ENCODE measurements at places on chromosomes 6 and 20.

- no peak for DNase-seq
Measured at GRCh38 chr6:145743332-145743731, 8.0 kb upstream of the EPM2A start.

GRCh38 chr20:36591854-36592641, 13.5 kb upstream of the RAB5IF start:
- DNase-seq = no peak

GRCh38 chr6:28867086-28867409, 56.7 kb downstream of the TRIM27 start:
- no peak for DNase-seq

DNA sequence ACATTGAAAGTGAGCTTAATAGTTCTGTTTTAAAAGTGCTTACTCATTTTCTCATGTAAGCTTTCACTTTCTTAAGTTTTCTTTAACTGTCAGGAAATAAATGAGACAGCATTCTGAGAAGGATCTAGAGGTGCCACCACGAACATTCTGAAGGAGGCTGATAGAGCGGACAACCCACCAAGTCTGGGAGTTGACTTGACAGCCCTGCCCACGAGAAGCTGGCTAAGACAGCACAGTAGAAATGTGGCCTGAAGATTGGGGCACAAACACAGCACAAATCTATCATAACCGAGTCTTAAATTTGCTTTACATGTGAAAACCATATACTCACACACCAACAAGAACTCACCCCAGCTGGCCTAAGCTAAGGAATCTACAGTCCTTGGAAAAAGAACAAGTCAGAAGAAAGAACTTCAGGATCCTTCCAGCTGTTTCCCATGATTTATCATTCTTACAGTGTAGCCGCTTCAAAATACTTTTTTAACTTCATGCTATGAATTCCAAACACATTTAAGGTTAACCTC, 144.2 kb upstream of the TNFAIP3 start:
- no peak for DNase-seq

- DNase-seq = no peak
Measured at GRCh38 chr20:40233406-40233805, 455.6 kb downstream of the MAFB start.

DNA sequence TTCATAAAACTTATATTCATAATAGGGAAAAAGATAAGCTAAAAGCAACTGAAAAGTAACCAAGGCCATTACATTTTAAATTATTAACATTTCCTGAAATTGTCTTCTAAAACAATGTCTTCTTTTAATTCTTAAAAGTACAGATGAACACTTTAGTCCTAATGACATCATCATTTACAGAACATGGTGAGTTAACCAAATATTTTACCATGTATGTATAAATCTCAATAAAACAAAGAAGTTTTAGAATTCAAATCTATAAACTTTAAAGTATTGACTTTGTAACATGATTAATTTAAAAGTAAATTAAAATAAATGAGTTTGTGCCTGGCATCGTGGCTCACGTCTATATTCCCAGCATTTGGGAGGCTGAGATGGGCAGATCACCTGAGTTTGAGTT, 125.9 kb upstream of the PRSS16 start:
- no peak for DNase-seq

- no peak for DNase-seq
Measured at GRCh38 chr6:7786214-7786661, 60.3 kb downstream of the BMP6 start.

DNA sequence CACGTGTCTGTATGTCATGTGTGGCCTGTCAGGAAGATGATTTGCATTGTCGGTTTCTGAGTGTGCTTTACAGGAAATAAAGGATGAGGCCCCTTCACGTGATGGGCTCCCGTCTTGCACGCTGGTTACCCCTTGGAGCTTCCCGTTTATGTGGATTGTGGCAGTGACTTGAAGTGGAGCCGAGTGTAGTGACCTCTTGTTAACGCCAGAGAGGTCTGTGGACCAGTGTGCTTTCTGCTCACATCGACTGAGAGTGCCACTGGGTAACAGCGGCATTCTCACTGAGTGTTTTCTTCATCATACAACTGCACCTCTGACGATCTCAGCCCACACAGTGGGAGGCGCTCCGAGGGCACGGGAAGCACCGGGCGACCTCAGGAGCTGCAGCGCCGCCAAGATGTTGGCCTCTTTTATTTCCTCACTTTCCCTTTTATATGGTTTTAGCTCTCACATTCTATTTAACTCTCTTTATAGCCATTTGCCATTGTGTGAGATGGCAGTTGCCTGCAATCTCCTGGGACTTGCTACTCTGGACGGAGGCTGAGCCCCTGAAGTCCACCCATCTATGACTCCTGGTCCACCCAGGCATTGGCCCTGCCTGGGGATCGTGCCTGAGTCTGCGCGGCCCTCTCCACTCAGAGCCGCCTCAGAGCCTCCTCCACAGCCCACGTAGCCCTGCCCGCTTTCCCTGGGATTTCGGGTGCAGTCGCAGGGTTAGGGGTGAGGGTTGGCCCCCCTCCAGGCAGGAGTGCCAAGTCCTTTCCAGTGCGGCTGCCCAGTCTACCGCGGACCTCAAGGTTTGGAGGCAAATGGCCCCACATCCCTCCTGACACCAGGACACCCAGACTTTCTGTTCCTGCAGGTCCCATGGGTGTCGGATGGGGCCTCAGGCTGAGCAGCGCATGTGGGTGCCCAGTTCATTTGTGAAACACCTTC, 238.9 kb downstream of the ERMARD start:
- no peak for DNase-seq

GRCh38 chr6:154705471-154706113, 27.6 kb upstream of the SCAF8 start:
- no peak for DNase-seq

DNA sequence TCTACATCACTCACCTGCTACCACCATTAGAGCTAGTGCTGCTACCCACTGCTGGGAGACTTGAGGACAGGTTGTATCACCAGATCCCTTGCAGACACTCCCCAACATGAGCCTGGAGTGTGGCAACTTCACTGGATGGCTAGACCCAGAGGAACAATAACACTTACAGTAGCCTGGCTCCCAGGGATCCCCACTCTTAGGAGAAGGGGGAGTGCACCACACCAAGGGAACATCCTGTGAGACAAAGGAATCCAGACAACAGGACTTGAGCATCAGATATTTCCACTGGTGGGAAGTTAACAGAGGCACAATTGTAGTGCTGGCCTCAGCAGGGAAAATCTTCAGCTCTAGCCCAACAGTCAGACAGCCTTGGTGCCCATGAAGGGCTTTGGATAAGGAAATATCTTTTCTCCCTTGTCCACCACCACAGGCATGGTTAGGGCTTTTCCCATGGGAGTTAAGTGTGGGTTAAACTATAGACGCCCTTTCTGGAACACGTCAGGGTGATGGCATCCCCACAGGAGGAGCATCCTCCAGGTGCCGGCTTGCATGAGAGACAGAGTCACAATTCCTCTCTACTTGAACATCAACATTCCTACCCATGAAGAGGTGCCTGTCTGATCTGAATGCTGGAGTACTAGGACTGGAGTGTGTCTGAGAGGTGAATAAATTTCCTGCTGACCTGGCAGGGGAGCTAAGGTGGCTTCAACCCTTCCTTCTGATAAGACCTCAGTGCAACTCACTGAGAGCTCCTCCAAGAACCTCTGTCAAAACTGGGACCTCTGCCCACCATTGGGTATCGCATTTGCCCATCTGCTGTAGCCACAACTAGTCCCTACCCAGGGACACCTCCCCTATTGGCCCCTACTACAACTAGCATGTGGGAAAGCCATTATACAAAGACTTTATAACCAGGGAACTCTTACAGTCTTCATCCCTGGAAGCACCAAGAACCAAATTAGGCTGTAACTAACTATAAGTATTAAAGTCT, 55.4 kb upstream of the SIRPG start:
- no peak for DNase-seq

DNA sequence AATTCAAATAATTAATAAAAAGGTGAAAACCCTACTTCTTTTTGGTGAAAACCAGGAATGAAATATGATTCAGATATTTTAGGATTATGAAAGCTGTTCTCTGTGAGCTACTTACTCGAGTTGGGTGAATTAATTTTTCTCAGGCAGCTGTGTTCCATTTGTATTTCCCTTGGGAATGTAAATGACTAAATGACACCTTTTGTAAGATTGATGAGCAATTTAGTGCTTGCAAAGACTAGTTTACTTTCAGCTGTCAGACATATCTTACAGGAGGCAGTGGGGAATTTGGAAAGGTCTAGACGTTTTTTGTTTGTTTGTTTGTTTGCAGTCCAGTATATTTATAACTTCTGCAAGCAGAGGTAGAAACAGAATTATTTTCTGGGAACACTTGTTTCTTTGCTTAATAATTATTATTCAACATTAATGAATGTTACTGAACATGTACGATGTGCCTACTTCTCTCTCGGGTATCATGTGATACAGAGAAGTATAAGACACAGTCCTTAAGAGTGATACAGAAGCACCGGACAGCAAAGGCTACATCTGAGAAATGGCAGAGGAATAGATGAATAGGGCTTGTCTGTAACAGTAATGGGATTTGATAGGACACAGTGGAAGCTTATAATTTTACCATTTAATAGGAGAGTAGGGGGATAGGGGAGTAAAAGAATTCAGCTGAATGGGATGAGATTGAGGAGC, 91.3 kb downstream of the AKAP7 start:
- no peak for DNase-seq

DNA sequence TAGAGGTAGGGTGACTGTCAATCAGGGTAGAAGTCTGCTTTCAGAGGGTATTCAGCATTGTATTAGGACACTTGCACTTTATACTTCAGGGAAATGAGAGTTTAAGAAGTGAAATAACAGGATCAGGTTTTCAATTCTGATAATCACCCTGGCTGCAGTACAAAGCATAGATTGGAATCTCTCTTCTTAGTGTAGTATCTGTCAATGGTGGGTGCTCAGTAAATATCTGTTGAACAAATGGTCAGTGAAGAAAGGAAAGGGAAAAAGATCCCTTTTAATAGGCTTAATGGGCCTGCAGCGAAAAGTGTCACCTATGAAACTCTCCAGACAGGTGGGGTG, 18.7 kb downstream of the TUBB2B start:
- no peak for DNase-seq

GRCh38 chr20:35013421-35014411, 58.0 kb downstream of the MYH7B start:
- DNase-seq = no peak

DNA sequence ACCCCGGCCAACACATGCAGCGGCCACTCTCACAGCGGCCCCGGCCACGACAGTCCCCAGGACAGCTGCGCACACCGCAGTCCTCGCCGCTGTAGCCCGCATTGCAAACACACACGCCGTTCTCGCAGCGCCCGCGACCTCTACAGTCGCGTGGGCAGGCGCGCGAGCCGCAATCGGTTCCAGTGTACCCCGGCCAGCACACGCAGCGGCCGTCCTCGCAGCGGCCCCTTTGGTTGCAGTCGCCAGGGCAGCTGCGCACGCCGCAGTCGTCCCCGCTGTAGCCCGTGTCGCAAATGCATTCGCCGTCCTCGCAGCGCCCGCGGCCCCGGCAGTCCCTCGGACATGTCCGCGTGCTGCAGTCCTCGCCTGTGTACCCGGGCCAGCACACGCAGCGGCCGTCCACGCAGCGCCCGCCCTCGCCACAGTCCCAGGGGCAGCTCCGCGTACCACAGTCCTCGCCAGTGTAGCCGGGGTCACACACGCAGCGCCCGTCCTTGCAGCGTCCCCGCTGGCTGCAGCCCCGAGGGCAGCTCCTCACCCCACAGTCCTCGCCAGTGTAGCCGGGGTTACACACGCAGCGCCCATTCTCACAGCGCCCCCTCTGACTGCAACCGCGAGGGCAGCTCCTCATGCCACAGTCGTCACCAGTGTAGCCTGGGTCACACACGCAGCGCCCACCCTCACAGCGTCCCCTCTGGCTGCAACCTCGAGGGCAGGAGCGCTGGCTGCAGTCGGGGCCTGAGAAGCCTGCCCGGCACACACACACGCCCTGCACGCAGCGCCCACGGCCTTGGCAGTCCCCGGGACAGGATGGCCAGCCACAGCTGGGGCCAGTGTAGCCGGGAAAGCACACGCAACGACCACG, 12.5 kb downstream of the TNXB start:
- peak; percentile 66 for DNase-seq

DNA sequence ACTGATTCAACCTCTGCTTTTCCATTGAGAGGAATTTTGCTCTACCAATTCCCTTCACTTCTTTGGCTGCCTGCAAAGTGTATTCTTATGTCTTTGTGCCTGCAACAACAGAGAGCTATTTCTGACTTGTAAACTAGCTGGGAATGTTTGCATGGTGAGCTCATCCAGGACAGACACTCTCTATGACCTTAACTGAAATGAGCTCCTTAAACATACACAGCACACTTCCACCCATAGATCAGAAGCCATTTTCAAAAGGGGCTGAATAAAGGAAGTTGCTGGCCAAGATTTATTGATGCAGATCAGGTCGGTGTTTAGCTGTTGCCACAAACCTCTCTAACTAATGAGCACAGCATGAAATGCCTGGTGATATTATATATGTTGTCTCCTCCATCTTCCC, 377.7 kb downstream of the BTBD9 start:
- DNase-seq = no peak

GRCh38 chr20:48467622-48468021, 360.2 kb downstream of the PREX1 start:
- DNase-seq = peak; percentile 50

DNA sequence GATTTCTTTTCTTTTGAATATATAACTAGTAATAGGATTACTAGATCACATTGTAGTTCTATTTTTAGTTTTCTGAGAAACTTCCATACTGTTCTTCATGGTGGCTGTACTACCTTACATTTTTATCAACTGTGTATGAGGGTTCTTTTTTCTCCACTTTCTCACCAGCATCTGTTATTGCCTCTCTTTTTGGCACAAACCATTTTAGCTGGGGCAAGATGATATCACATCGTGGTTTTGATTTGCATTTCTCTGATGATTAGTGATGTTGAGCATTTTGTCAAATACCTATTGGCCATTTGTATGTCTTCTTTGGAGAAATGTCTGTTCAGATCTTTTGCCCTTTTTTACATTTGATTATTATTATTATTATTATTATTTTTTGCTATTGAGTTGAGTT, 86.1 kb upstream of the TCF21 start:
- DNase-seq = no peak

GRCh38 chr6:62265906-62266525, 20.0 kb downstream of the KHDRBS2 start:
- no peak for DNase-seq

DNA sequence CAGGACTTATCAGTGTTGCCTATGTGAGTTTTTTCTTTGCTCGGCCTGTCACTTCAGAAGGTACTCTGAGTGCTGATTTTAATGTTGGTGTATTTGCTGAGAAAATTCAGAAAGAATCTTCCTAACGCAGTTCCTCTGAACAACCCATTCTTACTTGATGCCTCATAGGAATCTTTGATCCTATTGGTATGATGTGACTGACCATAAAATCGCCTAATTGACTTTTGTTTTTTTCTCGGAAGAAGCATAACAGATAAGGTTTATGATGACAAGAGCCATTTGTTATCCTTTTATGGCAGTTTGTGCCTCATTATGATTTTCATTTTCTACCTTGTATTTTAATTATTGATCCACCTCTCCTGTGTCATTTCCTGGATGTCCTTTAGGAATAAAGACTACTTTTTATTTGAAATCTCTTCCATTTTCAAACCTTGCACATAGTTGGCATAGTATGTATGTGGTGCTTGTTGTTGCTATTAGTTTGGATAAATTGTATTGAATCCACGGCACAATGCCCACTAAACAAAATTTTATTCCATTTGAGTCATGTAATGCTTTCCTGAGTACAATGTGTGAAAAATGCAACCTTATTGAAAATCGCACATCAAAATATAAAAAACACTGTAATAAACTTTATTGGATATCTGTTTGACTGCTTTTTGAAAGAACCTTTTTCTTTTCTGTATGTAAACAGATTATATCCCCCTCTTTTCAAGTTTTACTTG, 37.3 kb downstream of the LRRC1 start:
- DNase-seq = no peak
